ENCODE measurements at places on chromosomes 2 and 18.

DNA sequence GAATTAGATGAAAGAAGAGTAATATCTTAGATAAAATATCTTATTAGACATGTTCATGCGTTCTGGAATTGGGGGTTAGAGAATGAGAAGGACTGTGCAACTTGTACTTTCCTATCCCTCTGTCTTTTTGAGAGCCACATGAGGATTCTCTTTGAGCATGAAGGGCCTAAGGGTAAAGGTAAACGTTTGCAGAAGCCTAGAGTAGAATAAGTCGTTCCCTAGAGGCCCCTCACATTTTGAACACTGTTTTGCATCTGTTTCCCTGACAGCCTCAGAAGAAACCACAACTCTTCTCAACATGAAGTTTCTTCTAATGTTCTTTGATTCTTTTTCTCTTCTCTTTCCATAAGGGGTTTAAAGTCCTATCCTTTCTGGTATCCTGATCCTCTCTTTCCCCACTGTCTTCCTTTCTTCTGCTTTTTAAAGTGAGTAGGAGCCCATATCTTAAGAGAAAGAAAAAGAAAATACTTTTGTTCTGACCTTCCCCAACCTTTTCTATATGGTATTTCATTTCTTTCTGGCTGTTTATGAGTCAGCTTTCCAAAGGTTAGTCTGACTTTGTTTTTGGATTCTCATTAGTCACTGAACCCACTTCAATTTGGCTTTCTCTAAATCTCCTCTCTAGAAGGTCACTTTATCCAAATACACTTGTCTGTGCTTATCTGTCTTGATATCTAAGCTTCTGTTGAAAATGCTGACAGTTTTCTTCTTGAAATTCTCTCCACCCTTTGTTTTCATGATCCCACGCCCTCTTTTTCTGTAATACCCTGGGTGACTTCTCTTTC lies 34.8 kb downstream of the PPP1R1C start:
- no peak for DNase-seq

- no peak for DNase-seq
These were observed 112.9 kb downstream of the SOS1 start for GRCh38 chr2:39007875-39008504.

GRCh38 chr2:230924470-230925341 lies at the start of gene GPR55:
TSS of gene GPR55 (minus strand) at chr2:230925242. CDS start at chr2:230910962, 14,280 bp downstream.
- no peak for DNase-seq

GRCh38 chr2:42813763-42814162 lies 21.4 kb upstream of the HAAO start:
- DNase-seq, result no peak

- peak; percentile 32 for DNase-seq
These were observed 18.8 kb downstream of the ENOSF1 start for GRCh38 chr18:693466-694187.

GRCh38 chr18:80175451-80176204 lies 66.6 kb downstream of the ADNP2 start:
- DNase-seq, result no peak

- no peak for DNase-seq
These were observed 154.1 kb upstream of the SPRED2 start for GRCh38 chr2:65586516-65586915.

GRCh38 chr2:1808981-1809422 lies 64.7 kb upstream of the PXDN start:
- DNase-seq, result no peak

GRCh38 chr2:122236152-122236874 lies 480.9 kb downstream of the TSN start:
- DNase-seq, result no peak

GRCh38 chr2:144048631-144049060 lies 471.3 kb downstream of the ZEB2 start:
- DNase-seq, result no peak

DNA sequence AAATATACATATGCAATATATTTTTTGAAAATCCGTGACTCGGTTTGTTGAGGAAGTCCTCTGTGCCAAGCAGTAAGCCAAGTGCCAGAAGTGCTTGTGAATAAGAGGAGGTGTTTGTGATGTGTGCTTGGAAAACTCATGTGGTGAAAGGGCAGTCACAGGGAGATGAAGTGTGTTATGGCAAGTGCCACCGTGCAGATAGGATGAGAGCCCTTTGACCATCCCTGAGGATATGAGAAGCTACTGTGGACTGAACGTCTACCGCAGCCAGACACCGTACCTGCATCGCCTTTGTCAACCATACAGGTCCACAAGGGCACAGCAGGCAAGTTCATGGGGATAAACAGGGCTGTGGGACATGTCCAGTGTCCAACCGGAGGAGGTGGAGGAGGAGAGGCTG lies 288.9 kb upstream of the MYT1L start:
- no peak for DNase-seq

DNA sequence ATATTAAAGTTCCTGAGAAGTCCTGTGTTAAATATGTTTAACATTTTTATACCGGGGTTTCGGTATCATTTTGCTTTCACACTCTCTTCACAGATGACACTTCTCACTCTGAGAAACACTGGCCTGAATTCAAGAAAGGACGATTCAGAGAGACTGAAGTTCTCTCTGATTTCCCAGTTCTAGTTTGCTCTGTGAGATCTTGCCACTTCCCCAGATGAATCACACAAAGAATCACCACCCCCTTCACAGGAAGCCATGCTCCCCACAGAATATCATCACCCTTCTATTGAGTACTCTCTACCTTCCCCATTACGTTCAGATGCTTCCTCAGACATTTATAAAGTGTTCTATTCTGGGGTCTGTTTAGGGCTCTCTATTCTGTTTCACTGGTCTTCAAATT lies 16.1 kb upstream of the CD207 start:
- DNase-seq, result no peak

DNA sequence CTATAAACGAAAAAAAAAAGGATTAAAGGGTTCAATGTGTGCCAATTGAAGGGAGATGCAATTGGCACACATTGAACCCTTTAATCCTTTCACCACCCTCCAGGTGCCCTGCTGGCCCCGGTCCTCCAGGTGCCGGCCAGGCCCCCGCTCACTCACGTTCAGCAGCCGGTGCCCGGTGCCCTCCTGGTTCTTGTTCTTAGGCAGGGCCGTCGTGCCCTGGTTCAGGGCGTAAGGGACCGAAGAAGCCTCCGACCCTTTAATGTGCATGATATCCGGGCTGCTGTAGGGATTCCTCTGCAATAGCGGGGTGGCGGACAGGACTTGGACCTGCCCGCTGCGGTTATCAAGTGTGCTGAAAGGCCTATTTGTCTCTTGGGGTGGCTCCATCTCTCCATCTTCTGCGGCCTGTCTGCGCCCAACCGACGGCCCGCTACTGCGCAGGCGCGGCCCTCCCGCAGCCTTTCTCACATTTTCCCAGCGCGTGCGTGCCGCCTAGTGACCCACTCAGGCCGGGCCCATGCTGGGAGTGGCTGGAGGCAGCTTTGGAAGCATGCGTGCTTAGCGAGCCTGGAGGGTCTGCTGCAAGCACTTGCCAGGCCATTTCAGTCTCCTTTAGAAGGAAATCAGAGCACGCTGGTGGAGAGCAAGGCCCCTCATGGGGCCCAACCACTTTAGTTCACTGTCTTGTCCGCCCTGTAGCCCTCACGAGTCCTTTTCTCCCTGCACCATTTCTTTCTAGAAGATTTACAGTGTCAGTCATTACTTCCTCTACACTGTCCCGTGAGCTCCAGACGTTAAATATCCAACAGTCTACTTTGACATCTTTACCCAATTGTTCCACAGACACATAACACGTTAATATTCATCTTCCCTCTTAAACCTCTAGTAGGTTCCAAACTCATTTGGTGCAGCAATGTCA lies 24.3 kb downstream of the TMEM237 start:
- DNase-seq, result peak; percentile 82

- DNase-seq, result no peak
These were observed 235.1 kb downstream of the CDCA7 start for GRCh38 chr2:173589604-173590275.

- no peak for DNase-seq
These were observed 84.2 kb downstream of the SETBP1 start for GRCh38 chr18:44764863-44765262.

DNA sequence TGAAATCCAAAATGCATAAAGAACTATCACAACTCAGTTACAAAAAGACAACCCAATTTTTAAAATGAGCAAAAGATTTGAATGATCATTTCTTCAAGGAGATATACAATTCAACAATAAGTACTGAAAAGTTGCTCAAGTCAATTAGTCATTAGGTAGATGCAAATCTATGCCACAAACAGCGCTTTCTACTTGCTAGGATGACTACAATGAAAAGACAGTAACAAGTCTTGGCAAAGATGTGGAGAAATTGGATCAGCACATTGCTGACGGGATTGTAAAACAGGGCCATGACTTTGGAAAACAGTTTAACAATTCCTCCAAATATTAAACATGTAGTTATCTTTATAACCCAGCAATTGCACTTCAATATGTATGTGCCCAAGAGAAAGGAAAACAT lies 166.3 kb upstream of the MC4R start:
- DNase-seq, result no peak

DNA sequence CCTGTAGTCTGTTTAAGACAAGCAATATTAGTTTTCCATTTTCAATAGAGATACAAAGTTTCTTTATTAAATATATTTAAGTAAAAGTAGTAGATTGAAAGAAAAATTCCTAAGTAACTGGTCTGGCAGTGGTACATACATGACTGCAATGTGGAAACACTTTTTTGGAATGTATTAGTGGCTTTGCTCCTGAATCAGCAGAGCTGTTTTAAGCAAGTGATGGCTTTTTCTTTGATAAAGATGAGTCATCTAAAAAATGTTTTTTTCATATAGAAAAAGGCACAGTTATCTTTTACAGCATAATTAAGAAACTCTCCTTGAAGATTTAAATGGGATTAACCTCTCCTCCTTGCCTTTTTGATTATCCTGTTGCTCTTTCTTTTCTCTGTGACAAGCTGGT lies 34.9 kb downstream of the KDM3A start:
- no peak for DNase-seq

DNA sequence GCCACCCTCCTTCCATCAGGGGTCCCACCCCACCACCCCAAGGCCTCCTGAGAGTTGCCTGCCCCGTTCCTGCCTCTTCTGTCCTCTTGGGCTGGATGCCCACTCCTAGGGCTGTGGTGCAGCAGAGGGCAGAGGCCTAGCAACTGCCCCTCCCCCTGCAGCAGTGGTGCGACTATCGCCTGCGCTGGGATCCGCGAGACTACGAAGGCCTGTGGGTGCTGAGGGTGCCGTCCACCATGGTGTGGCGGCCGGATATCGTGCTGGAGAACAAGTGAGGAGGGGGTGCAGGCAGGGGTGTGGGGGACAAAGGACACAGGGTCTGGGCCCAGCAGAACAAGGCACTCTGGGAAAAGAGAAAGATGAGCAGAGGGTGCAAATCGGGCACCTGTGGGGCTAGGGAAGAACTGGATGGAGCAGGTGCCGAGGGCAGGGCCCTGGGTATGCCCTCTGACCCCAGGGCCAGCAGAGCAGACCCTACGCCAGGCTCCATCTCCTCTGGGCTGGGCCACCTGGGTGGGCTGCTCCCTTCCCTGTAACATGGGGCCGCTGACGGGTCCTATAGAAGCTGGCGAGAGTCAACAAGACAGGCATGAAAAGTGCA lies 1.0 kb downstream of the CHRNG start:
- no peak for DNase-seq

GRCh38 chr2:195575016-195575415 lies 82.0 kb upstream of the SLC39A10 start:
- DNase-seq, result no peak

- DNase-seq, result no peak
These were observed 223.7 kb upstream of the RBBP8 start for GRCh38 chr18:22709288-22710060.

DNA sequence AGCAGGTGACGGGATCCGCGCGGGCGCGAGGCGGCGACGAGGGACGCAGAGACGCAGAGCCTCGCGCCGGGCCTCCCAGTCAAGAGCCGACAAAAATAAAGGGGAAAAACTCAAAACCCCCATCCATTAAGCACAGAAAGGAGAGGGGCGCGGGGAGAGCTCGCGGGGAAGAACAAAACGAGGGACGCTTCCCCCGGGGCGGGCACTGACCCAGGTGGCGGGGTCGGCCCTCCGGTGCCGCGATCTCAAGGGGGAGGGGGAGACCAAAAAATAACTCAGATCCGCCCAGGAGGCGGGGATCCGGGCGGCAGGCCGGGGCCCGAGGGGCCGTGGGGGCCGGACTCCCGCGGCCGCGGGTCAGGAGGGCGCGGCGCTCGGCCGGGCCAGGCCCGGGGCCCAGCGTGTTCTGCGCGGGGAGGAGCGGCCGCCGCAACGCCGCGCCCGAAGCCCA lies 597 bp downstream of the RNF103 start:
- DNase-seq, result peak; percentile 38

GRCh38 chr2:100968146-100969145 lies 33.6 kb upstream of the RPL31 start:
- DNase-seq, result no peak

GRCh38 chr2:105645938-105646773 lies 98.6 kb upstream of the NCK2 start:
- no peak for DNase-seq

- peak; percentile 79 for DNase-seq
These were observed at the start of gene VSNL1 for GRCh38 chr2:17540093-17540812. TSS of gene VSNL1 (plus strand) at chr2:17540696. CDS start at chr2:17592075, 51,379 bp downstream.

DNA sequence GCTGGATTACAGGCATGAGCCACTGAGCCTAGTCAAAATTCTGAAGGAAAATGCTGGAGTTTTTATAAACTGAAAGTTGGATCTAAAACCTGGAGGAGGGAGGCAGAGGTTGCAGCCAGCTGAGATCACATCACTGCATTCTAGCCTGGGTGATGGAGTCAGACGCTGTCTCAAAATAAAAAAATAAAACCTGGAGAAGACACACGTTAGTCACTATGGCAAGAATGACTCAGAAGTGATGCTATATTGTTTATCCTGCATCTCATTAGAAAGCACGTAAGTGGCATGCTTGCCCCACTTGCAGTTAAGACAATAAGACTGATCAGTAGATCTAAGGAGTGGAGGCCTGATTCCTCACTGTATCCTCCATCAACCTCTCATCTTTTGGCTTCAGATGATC lies 106.6 kb upstream of the STON1 start:
- no peak for DNase-seq

GRCh38 chr18:59706499-59706898 lies 9.3 kb upstream of the CCBE1 start:
- no peak for DNase-seq

DNA sequence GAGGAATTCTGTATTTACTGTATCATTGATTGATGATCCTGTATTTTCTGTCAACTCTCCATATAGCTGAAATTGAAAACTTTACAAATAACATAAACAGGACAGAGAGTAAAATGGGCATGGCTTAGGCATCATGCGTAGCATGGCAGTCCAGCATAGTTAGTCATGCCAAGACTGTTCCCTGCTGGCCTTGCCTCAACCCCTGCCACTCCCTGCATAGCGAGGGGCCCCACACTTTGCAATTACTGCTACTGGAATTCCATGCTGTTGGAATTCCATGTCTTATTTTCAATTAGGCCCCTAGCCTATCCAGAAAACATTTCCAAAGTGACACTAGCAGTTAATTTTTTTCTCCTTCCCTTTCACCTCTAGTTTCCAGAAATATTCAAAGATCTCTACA lies 15.1 kb upstream of the SOX11 start:
- DNase-seq, result no peak

- DNase-seq, result no peak
These were observed 9.8 kb upstream of the MRO start for GRCh38 chr18:50829644-50830043.
